ENCODE measurements at places on chromosomes 7 and 10.

DNA sequence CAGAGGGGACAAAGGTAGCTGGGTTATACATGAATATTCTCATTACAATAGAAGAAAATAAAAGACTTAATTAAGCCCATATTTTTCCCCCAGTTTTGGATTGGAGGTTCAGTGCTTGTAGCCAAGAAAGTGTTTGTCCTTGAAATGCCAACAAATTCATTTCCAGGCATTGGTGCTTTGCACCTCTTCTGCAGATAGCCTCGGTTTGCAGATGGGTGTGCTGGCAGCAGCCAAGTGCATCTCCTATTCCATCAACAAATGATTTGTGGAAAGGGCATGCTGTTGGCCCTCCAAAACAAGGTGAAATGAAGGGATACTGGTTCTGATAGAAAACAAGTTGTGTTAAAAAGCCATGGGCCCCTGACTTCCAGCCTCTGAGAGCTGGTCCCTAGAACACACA, 187.3 kb downstream of the DPY19L1 start:
- DNase-seq = no peak

GRCh38 chr7:29467193-29467926, 96.3 kb upstream of the PRR15 start:
- DNase-seq = no peak

GRCh38 chr10:14385596-14386593, 55.2 kb upstream of the FRMD4A start:
- DNase-seq = peak; percentile 26

GRCh38 chr10:73836427-73836980, 25.1 kb upstream of the NDST2 start:
- no peak for DNase-seq

- no peak for DNase-seq
These were observed 87.2 kb upstream of the PLPP4 start for GRCh38 chr10:120369856-120370276.

GRCh38 chr10:71984809-71985388, 20.7 kb downstream of the CHST3 start:
- no peak for DNase-seq

DNA sequence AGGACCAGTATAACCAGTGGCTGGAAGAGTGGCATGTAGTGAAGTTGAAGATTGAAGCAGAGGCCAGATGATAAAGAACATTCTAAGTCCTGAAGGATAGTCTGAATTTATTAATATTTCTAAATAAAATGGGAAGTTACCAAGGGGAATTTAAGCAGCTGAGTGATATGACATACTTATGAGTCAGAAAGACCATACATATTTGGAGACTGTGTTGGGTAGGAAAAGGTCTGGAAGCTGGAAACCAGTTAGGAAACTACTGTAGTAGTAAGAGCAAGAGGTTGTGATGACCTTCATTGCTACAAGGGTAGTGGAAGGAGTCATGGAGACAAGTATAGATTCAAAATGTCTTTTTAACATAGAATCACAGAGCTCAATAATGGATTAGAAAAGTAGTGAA, 752.3 kb downstream of the SUGCT start:
- no peak for DNase-seq

GRCh38 chr7:137820156-137820555, 26.6 kb downstream of the DGKI start:
- no peak for DNase-seq

DNA sequence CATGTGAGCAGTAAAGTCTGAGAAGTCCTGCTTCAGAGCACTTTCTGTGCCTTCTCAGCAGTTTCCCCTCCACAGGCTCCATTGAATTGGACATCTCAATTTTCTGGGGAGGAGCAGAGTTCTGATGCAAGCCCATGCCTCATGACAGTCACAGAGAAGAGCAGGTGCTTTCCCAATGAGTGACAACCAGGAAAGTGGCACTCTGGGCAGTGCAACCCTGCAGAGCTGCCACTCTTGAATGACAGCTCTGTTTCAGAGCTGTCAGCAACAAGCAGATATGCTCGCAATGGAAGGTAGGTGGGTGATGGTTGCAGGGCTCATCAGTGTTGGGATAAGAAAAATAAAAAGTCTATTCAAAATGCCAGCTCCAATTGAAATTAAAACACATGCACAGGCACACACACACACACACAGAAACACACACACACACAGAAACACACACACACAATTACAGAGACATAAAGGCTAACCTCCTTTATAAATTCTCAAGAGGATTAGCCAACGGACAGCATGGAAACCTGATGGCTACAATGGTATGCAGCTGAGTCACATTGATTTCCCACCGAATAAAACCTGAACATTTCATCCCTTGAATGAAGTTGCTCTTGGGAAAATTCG, 50.5 kb downstream of the C10orf67 start:
- DNase-seq = no peak

GRCh38 chr10:117860823-117861222, 185.9 kb downstream of the RAB11FIP2 start:
- peak; percentile 39 for DNase-seq

DNA sequence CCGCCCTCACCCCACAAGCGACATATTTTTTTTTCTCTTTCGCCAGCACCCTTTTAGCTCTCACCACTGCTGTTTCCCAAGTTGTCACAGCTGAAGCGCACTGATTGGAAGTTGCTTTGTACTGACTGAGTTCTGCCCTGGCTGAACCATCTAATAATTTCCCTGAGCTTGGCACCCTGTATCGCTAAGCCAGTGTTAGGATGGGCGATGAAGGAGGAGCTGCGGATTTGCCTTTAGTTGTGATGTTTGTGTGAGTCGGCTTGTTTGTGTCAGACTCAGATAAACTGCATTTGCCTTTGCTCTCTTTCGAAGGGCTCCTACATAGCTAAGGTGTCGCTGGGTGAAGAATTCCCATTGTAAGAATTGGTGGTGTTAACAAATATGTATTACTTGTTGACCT, 1.3 kb upstream of the ATXN7L1 start:
- no peak for DNase-seq

DNA sequence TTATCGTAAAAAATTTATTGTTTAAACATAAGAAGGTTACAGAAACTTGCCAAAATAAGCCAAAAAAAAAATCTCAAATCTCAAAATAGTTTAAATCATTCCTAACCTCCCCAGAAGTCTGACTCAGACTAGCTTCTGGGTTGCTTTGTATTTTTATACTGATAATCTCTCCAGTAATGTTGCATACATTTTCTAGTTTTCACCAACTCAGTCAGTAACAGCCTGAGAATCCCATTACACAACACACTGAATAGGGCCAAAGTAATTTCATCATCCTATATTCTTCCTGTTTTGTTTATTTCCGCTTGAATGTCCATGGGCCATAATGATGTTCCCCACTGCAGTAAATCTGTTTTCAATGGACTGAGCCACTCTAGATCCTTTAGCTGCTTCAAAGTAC, 478.5 kb downstream of the GPAM start:
- no peak for DNase-seq

GRCh38 chr7:20021831-20022230, 195.4 kb downstream of the MACC1 start:
- no peak for DNase-seq

- DNase-seq = no peak
These were observed 113.9 kb downstream of the ZNF438 start for GRCh38 chr10:30917789-30918188.

- no peak for DNase-seq
These were observed 43.7 kb downstream of the CH25H start for GRCh38 chr10:89163265-89163995.
